ENCODE measurements at places on chromosomes 13 and 19.

DNA sequence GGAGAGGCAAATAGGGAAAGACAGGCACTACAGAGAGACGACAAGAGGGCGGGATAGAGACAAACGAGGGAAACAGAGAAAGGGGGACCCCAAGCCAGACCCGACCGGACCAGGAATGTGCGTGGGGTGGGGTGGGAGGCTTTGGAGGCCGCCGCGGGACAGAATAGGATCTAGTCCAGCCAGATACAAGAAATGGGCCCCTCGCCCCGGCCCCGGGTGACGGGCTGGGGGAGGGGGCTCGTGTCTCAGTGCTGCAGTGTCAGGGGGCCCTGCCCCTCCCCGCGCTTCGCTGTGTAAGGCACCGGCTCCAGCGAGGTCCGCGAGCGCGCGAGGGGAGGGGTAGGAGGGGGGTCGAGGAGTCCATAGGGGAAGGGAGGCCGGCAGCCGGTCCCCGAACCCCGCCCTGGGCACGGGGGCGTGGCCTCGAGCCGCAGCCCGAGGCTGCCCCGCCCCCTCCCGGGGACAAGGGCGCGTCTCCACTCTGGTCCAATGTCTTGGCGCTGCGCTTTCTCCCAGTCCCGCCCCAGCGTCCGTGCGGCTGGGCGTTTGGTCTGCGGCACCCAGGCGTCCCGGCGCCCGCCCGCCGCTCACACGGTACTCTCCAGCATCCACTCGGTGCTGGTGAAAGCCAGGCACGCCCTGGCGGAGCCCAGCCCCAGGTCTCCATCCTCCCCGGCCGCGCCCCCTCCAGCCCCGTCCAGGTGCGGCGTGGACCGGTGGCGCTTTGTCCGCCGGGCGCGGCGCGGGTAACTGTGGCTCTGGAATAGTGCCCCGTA lies 11.0 kb downstream of the IFNL1 start:
- DNase-seq, result peak; percentile 32

GRCh38 chr19:28920269-28921066 lies 292.5 kb downstream of the UQCRFS1 start:
- no peak for DNase-seq

GRCh38 chr19:14561847-14562351 lies 10.0 kb downstream of the NDUFB7 start:
- DNase-seq, result no peak

- DNase-seq, result no peak
Observed at GRCh38 chr13:39737047-39737446, 81.6 kb downstream of the COG6 start.

DNA sequence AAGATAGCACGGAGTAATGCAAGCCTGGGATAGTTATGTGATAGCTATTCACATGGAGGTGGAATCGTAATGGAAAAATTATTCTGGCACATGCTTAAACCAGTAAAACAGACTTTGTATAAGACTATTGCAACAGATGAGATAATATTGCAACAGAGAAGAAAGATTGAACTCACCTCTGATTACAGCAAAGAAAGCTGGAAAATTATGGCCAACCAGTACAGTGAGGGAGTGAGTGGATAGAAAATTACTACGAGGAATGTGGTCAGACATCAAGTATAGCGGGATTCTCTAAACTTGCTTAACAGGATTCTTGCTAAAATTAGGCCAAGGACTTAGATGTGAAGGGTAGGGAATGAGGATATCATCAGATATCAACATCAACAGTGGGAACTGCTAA lies 397.6 kb upstream of the KLHL1 start:
- DNase-seq, result no peak

DNA sequence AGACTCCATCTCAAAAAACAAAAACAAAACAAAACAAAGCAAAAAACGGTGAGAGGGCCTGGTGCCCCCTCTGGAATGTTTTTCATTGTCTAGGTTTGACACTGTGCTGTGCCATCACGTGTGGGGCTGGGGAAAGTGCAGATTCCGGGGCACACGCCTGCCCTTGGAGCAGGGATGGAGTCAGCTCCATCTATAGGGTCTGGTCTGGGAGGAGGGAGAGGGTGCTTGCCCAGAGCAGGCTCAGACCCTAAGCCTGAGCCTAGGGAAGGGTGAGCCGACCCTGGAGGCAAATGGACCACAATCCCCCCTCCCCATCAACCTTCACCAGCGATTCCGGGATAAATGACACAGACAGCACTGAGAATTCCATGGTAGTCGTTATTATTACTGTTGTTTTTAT lies 10.9 kb upstream of the ZBTB32 start:
- no peak for DNase-seq

GRCh38 chr19:55537741-55538111 lies 793 bp upstream of the SBK2 start:
- no peak for DNase-seq

DNA sequence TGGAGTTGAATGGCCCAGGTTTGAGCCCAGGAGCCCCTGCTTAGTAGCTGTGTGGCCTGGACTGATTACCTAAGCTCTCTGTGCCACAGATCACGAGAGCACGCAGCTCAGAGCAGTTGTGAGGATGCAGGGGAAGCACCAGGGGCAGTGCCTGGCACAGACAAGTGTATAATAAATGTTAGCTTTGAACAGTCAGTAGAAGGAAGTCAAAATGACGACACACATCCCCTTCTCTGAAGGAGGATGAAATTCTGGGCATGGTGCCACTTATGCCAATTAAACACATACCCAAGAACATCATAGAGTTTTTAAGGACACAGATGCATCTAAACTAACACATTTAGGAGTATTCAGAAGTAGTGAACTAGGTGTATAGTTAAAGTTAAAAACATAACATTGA lies 24.9 kb upstream of the SIGLEC11 start:
- DNase-seq, result no peak

- DNase-seq, result no peak
Observed at GRCh38 chr13:44576351-44577235, 463 bp upstream of the TSC22D1 start.

DNA sequence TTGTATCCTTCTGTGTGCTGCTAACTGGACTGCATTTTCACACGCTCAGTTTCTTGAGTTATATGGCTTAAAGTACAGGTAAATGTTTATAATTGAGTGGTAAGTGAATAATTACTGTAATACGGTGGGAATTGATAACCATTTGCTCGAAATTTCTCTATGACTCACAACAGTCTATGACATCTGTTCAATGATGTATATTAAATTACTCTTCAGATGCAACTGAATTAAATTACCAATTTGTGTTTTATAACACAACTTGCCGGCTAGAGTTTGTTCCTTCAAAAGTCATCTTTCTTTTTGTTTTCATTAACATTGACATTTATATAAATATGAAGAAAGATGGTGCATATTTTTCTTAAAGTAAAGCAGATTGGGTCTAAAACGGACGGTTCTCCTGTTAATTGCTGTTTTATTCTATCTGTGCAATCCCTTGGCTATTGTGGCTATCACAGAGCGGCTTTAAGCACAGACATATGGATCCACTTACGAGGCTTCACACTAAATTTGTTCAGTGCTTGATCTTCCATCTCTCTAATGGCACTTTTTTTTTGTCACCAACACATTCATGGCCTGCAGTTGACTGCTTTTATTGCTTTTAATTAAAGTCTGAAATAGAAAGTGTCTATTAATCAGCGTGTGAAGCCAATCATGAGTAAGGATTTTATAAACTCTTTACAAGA lies 1291.6 kb upstream of the SLC10A2 start:
- no peak for DNase-seq

- DNase-seq, result peak; percentile 55
Observed at GRCh38 chr19:38229585-38230073, 5.6 kb upstream of the DPF1 start.

DNA sequence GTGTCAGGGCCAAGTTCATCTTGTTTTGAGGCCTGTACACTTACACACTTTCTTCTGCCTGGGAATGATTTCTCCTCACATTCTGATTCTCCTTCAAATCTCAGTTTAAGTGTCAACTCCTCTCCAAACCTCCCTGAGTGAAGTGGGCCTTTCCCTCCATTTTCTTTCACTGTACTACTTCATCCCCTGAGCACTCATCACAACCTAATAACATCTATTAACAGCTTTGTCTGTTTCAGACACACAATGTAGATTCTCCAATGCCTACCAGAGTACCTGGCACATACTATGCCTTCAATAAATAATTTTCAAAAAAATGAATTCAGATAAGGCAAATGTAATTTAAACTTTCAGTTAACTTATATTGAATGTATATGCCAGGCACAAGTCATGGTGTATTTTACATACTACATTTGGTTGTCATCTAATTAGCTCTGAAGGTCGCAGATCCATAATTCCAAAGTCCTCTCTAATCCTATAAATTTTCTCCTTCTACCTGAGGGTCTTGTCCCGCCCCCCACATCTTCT lies 357 bp upstream of the COG6 start:
- DNase-seq, result no peak

DNA sequence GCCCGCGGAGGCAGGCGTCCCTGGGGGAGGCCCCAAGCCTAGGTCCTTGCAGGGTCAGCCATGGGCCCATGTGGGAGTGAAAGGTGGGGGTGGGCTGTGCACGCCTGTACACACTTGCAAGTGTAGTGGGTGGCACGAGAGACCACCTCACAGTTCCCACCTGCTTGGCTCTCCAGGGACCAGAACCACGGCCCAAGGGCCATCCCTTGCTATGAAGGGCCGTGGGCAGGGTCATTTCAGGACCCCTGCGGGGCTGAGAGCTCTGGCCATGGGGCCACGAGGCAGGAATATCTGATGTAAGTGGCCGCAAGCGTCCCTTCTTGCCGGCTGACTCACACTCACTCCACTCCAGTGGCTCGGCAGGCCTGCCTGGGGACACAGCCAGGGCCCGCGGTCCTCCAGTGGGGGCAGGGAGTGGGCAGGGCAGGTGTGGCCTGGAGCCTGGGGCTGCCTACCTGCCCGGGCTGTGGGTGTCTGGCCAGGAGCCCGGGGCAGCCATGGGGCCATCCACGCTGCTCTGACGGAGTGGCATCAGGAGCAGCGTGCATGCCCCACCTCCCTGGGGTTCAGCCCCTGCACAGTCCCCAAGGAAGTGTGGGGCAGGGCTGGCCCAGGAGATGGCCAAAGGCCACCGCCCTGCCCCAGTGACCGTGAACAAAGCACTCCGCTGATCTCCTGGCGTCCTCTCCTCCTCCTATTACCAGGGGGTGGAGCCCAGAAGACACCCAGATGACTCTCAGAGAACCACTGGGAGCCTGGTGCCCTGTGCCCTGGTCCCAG lies 8.6 kb upstream of the MKNK2 start:
- DNase-seq, result no peak

DNA sequence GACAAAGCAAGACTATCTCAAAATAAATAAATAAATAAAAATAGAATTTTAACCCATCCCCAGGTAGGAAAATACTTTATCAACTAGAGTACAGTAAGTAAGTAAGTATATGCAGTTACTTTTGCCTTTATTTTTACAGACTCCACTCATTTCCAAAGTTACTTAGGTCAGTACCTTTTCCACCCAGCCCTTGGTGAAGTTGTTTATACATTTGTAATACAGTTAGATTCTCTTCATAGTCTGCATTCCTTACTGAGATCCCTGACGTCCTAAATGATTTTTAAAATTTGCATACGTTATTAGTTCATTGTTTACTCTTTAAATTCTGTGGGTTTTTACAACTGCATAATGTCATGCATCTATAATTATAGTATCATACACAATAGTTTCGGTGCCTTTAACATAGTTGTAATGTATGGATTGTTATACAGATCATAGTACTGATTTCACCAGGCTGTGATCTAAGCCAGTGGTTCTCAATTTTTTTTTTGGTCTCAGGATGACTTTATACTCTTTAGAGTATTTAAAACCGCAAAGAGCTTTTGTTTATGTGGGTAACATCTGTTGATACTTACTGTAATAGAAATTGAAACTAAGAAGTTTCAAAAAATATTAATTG lies 10.4 kb downstream of the SETDB2 start:
- no peak for DNase-seq

- DNase-seq, result no peak
Observed at GRCh38 chr13:80900561-80900960, 559.6 kb upstream of the SPRY2 start.

GRCh38 chr13:24203273-24203672 lies 42.8 kb downstream of the SPATA13 start:
- DNase-seq, result no peak

Measured in progenitor cell of endocrine pancreas (in vitro differentiated cells).